ENCODE measurements at places on chromosomes 1 and 21.

DNA sequence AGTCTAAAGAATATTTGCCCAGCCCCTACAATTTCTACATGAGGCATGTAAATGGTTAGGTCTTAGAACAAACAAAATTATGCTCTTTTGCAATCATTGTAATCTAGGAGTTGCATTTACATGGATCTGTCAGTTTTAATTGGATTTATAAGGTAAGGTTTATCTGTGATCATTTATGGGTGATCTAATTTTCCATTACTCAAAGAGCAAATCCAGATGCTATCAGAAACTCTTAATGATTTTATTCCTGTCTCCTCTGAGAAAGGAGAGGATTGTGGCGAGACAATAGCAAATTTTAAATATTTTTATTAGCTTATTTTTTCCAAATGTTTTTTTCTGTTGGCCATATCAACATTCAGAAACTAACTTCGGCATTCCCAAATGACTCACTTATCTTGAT, 14.2 kb upstream of the NEGR1 start:
- DNase-seq = no peak

DNA sequence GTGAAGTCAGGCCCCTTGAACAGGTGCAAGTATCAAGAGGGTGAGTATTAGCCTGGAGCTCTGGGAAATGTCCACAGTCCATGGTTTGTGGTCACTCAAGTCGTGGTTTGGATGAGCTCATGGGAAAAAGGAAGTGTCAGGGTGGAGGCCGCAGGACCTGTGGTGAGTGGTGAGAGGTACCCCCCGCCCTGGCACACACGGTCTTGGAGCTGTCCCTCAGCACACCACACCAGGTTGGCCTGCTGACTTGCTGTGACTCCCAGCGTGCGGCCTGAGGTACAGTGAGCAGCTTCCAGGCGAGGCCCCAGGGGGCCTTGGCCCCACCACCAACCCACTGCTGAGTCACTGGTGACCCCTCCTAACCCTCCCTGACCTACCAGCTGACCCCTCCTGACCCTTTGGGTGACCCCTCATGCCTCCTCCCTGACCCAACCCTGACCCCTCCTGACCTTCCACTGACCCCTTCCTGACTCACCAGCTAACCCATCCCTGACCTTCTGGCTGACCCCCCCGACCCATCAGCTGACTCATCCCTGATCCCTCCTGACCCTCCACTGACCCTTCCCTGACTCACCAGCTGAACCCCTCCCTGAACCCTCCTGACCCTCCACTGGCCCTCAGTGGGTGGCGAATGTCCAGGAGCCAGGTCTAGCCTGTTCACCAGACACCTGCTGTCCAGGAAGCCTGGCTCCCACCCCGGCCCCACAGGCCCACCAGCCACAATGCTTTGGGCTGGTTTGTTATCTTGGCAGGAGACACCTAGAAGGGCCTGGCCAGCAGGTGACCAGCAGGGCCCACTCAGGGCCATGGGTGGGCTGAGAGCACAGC, 34.8 kb upstream of the RNF187 start:
- DNase-seq = no peak

DNA sequence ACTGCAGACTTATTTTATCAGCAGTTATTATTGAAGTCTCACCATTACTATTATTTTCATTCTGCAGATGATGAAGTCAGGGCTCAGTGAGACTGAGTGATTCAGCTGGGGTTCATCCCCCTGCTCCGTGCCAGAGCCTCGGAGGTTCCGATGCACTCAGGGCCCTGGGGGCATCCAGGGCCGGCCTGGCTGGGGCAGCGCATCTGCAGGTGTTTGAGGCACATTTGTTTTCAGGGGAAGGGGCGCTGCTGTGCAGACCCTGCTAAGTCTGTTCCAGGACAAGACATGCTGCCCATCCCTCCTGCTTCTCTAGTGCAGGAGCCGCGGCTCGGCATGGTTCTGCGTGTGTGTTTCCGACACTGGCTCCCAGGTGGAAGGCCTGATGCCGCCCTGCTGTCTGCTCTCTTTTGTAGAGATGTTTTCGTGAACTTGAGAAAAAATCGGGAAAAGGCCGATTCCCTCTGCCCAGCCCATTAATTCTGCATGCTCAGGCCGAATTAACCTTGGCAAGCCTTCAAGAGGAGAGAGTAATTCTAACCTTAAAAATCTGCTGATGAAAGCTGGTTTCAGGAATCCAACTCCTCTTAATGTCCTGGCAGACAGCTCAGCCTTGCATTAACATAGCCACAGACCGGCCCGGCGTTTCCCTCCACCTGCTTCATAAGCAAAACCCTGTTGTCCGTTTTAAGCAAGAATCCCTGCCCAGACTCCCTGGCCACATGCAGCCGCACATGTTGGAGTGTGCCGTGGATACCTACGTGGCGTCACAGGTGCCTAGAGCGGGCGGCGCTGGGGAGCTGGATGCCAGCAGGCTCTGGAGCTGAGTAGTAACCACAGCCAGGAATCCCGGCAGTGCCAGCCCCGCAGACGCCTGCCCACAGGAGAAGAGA, 316.0 kb upstream of the VAMP3 start:
- no peak for DNase-seq

- no peak for DNase-seq
These were observed 67.6 kb downstream of the RWDD3 start for GRCh38 chr1:95301614-95302013.
